ENCODE measurements at places on chromosomes 12 and 14.

DNA sequence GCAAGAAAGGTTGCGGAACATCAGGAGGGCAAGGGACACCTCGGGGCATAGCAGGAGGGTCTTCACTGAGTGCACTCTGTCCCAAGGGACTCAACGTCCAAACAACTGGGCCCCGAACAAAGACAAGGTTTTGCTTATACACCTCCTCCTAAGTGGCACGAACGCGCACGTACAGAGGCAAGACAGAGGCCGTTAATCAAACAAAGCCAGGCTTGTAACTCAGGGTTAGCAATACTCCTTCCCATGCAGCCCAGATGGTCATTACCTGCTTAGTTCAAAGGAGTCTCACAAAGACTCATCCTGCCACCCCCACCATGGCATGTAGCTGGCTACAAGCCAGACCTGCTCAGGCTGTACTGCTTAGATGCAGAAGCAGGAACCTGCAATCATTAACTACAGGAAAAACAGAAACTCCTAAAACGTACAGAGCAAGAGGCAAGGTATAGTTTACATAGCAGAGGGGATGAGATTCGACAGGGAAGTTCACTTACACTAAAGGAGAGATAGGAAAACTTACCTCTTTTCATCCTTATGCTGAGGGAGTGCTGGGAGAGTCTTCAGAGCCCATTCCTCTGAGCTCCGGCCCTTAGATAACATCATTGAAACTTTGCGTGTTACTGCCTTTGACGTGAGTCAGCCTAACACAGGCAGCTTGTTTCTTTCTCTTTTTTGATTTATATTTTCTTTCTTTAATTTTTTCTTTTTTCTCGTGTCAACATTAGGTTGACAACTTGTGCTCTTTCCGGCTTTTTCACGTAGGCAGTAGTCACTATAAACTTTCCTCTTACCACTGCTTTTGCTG lies 1319.1 kb downstream of the TMEM121 start:
- DNase-seq: peak; percentile 61

GRCh38 chr12:131421509-131422186 lies 289.2 kb upstream of the SFSWAP start:
- DNase-seq: no peak

DNA sequence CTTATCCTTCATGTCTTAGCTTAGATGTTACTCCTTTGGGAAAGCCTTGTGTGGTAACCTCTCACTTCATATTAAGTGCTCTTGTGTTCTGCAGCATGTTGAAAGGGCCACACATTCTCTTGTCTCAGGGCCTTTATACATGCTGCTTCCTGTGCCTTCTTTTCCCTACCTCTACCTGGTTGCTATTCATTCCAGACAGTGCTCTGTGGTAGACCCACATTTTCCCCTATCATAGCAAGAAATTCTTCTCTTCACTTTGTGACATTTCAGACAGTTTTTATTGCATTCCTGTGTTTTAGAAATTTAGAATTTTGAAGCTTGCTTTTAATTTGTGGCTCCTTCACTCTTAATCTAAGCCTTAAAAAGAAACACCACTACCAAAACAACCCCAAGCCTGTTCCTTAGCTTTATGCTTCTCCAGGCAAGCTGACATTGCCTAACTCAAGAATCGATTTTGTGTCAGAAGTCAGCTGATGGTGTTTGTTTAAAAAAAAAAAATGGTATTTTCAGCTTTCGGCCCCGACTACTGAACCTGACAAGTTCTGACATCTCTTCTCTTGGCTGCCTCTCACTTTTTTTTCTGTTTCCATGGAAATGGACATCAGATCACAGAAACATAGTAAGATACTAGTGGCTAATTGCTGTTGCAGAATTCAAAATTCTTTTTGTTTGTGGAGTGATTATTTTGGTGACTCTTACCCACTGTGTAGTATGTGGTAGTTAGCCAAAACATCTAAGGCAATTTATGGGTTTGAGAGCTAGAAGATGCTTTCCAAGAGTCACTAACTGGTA lies 156.3 kb downstream of the NUBPL start:
- DNase-seq: no peak

DNA sequence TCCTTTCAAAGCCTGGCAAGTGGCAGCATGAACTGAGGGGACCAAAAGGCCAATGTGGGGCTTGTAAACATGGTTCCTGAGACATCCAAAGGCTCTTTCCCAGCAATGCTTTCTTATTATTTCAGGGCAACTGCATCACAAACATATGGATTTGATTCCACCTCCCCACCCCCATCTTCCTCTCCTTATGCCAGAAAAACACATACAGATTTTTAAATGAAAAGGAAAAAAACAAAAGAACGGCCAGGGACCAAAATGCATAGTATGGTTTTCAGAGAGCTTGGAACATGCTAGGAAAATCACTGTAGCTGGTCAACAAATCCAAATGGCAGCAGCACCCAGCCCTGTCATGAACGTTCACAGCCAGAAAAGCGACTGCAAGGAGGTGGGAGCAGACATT lies 167.6 kb downstream of the ANO2 start:
- no peak for DNase-seq

DNA sequence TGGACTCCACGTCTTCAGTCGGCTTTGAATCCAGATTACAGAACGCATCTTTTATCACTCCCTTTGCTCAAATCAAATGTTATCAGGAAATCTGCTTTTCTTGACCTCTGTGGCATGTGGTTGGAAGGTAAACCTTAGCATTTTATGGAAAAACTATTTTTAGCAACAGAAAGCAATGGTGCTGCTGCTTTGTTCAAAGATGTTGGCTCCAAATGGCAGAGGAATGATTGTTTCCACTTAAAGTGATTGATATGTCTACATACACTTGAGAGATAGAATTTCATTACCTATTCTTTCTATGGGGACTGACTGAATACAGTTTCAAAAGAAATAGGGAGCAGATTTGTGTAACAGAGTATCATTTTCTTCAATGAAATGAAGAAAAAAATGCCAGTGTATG lies 761.2 kb downstream of the NOVA1 start:
- DNase-seq: no peak

DNA sequence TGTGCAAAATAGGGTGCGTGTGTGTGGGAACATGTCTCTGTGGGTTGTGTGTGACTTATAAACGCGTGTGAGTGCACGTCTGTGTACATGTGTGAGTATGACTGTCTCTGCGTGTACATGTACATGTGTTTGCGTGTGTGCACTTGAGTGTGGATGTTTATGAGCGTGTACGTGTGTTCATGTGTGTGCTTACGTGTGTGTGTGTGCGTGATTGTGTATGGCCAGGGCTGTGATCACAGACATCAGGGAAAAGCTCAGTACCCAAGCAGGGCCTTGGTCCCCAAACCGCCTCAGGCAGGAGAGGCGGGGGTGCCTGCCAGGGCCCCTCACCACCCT lies 326.3 kb upstream of the DIO3 start:
- no peak for DNase-seq

- no peak for DNase-seq
Measured at GRCh38 chr12:57514720-57515407, 5.5 kb downstream of the DDIT3 start.

- no peak for DNase-seq
Measured at GRCh38 chr12:80226576-80226975, 127.2 kb downstream of the OTOGL start.

Measured in NCI-H1436 (cell line).